ENCODE measurements at places on chromosomes 3 and 15.

DNA sequence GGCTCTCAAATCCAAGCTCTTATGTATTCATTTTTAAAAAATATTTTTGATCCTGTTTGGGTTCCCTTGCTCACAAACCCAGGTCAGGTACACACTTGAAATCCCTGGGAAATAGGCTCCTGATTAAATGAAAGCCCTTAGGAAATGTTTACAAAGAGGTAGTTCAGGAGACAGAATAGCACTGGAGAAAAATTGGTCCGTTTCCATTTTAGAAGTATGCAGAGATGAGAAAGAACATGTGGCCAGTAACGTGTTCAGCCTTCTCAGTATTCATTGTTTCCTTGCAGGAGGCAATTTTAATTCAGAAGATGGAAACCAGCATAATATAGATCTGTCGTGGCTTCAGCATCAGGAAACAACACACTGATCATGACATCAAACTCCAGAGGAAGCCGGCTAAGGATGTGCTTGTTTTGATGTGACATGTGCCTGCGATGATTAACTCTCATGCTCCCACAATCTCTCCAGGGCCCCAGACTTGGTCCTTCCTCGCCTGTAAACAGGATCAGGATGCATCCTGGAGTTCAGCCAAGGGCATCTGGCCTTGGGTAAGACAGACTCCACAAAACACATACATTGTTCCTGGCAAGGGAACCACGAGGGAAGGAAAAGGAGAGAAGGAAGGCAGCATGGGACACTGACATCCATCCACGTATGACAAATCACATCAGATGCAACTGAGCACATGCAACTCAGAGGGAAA is 350.5 kb upstream of the THBS1 start:
- no peak for DNase-seq

GRCh38 chr3:156368189-156368588 is 186.7 kb downstream of the SSR3 start:
- no peak for DNase-seq

DNA sequence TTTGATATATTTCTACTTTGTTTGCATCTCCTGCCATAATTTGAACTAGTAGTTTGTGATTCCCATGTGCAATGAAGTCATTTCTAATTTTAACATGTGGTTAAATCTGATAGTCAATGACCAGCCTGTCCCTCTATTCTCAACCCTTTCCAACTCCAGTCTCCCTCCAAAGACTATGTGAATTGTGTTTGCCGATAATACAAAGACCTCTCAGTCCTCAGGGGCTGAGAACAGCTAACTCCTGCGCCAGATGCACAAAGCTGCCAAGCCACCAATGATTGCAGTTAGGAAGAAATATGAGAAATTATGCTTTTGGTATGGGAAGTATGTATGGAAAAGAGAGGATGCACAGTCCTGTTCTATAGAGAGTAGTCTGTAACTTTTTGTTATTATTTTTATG is 54.0 kb downstream of the KCNH8 start:
- DNase-seq = no peak

- DNase-seq = no peak
These were observed 20.3 kb downstream of the CHP1 start for GRCh38 chr15:41251411-41251810.

DNA sequence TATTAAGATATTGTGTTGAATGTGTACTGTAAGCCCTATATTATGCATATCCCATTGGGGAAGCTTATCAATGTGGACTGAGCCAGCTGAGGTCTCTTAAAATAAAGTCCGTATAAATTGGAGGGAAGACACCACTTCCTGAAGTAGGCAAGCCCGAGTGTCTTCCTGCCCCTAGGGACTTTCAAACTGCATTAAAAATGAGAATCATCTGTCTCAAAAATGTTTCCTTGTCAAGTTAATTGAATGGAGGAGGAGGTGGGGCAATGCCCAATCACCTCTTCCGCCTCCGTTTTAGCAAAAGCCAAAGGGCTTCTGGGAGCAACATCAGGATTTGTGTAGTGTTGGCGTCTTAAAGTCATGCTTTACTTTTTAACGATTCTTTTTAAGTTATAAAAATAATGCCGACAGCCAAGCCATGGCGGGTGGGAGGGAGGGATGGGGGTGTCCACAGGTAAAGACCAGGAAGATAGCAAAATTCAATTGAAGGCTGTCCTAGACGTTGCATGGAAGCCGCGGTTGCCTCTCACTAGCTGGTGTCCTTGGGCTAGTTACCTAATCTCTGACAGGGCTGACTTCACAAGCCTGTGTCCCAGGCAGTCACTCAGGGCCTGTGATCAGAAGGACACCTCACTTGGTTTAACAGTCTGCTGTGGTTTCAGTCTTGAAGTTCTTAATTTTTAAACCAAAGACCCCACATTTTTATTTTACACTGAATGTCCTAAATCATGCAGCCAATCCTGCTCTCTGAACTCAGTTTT is 524.9 kb upstream of the PROK2 start:
- no peak for DNase-seq

- DNase-seq = peak; percentile 11
These were observed 31.4 kb upstream of the TKT start for GRCh38 chr3:53287131-53287629.

All from activated CD4-positive, alpha-beta T cell treated with anti-CD3 and anti-CD28 coated beads, Interleukin-2, amount 50 U/mL, for 48 hours (primary cell).